ENCODE measurements at places on chromosomes 6 and 20. TPM values are rescaled to one million over a fixed set of nuclear protein-coding genes. Genes with fewer than 3 reads are reported as not detected.

DNA sequence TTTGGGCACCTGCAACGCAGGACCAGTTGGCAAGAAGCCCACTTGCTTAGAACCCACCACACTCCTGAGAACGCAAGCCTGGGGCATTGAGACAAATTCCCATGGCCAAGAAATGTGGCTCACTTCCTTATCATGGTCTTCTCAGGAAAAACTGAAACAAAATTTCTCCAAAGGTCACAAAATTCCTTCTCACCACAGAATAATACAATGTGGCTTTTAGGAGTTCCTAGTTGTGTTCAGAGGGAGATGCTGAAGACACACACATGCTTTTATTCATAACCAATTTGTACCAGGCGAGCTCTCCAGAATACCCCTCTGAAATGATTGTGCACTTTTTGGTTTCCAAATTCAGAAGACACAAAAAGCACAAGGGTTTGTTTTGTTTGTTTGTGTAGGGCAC lies 31.6 kb downstream of the ADTRP start:
- DNase-seq, result no peak

- no peak for DNase-seq
Measured at GRCh38 chr6:97726378-97726777, 443.4 kb upstream of the MMS22L start.

The PRR18 gene
- not detected for total RNA-seq

- DNase-seq, result no peak
Measured at GRCh38 chr20:59850018-59850641, 83.3 kb downstream of the SYCP2 start.

GRCh38 chr6:45816674-45817297 lies 198.9 kb downstream of the CLIC5 start:
- no peak for DNase-seq

GRCh38 chr6:43275801-43276576 lies 22.1 kb upstream of the SLC22A7 start:
- DNase-seq, result no peak

The MEI4 gene
- not detected for total RNA-seq

GRCh38 chr6:98717988-98718387 lies 116.4 kb upstream of the POU3F2 start:
- no peak for DNase-seq
